Endodermal cell (in vitro differentiated cells): ENCODE measurements at places on chromosomes 7 and 10. TPM values are rescaled to one million over a fixed set of nuclear protein-coding genes. Genes with fewer than 3 reads are reported as not detected.

LIPF gene
- not detected in 2 replicates for total RNA-seq

PRPS1L1 gene
- not detected in 2 replicates for total RNA-seq

OR2A5 gene
- not detected in 3 replicates for total RNA-seq

CYP3A5 gene
- 0.38 TPM in 1 of 3 replicates, not detected in the others for total RNA-seq

NKX6-2 gene
- total RNA-seq = 0.27 and 0.31 TPM in 2 replicates

SUFU gene
- 16.5 and 19.1 TPM in 2 replicates for total RNA-seq

DNA sequence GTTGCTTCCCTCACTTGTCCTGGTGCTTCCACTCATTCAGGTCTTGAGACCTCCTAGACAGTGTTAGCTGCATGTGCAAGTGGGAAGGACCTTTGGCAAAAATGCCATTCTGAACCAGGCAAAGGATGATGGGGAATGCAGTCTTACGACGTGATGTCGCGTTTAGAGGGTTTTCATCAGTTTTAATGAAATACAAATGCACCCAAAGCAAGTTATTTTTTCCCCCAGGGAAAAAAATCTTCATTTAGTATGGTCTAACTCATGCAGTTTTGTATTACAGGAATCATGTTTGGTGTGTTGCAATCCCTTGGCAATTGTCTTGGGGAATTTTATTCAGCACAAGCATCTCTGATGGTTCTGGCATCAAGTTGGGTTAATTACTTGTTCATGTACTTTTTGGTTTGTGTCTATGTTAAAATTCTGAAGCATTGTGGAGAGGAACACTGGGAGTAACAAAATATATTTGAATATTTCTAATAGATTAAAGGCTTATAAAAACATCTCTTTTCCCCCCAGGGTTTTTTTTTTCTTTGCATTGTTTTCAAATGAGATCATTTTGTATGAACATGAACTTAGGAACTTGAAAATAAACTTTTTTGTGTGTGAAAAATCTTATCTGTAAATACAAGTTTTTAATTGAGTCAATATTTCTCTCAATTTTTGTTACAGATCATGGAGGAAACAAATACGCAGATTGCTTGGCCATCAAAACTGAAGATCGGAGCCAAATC is 188.9 kb downstream of the BICC1 start:
- no peaks in the 10 kb centered on the region for H3K36me3 ChIP-seq
- no peak overlapping the region for H3K4me3 ChIP-seq
- H3K27ac ChIP-seq = no peak overlapping the region
- DNase-seq = no peak
- H3K4me1 ChIP-seq = no peaks in the 10 kb centered on the region
- no peaks in the 10 kb centered on the region for H3K27me3 ChIP-seq

DNA sequence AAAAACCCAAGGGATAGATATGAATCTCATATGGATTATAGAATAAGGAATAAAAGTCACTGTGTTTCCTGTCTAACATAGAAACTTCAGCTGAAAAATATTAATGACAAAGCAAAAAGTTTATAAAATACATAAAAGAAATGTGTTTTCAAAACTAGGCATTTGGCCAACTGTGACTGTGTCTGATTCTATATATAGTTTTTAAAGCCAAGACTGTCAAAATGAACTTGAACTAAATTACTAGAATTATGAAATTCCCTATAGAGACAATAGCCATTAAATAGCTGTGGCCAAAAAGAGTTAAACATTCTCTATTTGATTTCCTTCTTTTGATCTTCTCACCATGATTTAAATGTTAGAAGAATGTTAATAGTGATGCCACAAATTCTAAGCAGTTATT is 311.2 kb upstream of the SEMA3D start:
- H3K36me3 ChIP-seq = no peaks in the 10 kb centered on the region
- H3K27ac ChIP-seq = no peak overlapping the region
- H3K4me1 ChIP-seq = no peaks in the 10 kb centered on the region
- H3K27me3 ChIP-seq = no peaks in the 10 kb centered on the region
- no peak overlapping the region for H3K4me3 ChIP-seq

- no peak overlapping the region for H3K27ac ChIP-seq
- no peak overlapping the region for H3K4me3 ChIP-seq
- peaks cover 10% of the 10 kb centered on the region for H3K4me1 ChIP-seq
- no peaks in the 10 kb centered on the region for H3K27me3 ChIP-seq
- H3K36me3 ChIP-seq = no peaks in the 10 kb centered on the region
- DNase-seq = no peak
These were observed 184.9 kb downstream of the PPP1R9A start for GRCh38 chr7:95092324-95092723.

GRCh38 chr7:131027287-131027773 is 293.3 kb upstream of the KLF14 start:
- no peak overlapping the region for H3K4me3 ChIP-seq
- H3K36me3 ChIP-seq = no peaks in the 10 kb centered on the region
- DNase-seq = peak; percentile 35
- H3K27me3 ChIP-seq = no peaks in the 10 kb centered on the region
- H3K4me1 ChIP-seq = no peaks in the 10 kb centered on the region

GRCh38 chr10:100009283-100009792 is 409 bp downstream of the DNMBP start:
- no peak overlapping the region for H3K27ac ChIP-seq
- peaks cover 5% of the 10 kb centered on the region for H3K4me1 ChIP-seq
- peak overlapping the region; percentile 99 for H3K4me3 ChIP-seq
- H3K36me3 ChIP-seq = no peaks in the 10 kb centered on the region
- DNase-seq = no peak

GRCh38 chr10:15123749-15124184 is 26.6 kb downstream of the RPP38 start:
- no peak overlapping the region for H3K4me3 ChIP-seq
- H3K4me1 ChIP-seq = no peaks in the 10 kb centered on the region
- H3K27me3 ChIP-seq = no peaks in the 10 kb centered on the region
- no peak overlapping the region for H3K27ac ChIP-seq

GRCh38 chr7:129282865-129283264 is 58.0 kb downstream of the AHCYL2 start:
- DNase-seq = no peak
- H3K36me3 ChIP-seq = no peaks in the 10 kb centered on the region
- H3K27me3 ChIP-seq = no peaks in the 10 kb centered on the region
- H3K4me1 ChIP-seq = no peaks in the 10 kb centered on the region
- H3K27ac ChIP-seq = no peak overlapping the region

- no peaks in the 10 kb centered on the region for H3K4me1 ChIP-seq
- no peaks in the 10 kb centered on the region for H3K27me3 ChIP-seq
- DNase-seq = peak; percentile 81
- no peak overlapping the region for H3K4me3 ChIP-seq
- no peak overlapping the region for H3K27ac ChIP-seq
These were observed 96.3 kb downstream of the ALOX5 start for GRCh38 chr10:45470098-45471012.

GRCh38 chr10:28480628-28480965 is 52.3 kb upstream of the WAC start:
- H3K4me1 ChIP-seq = no peaks in the 10 kb centered on the region
- no peak overlapping the region for H3K4me3 ChIP-seq
- no peak overlapping the region for H3K27ac ChIP-seq
- no peak for DNase-seq
